C1 segment of cervical spinal cord (tissue), 14 donors: ENCODE measurements at places on chromosomes 16 and 17.

- DNase-seq, result peak; percentile 43
These were observed 10.3 kb upstream of the ZFHX3 start for GRCh38 chr16:73058221-73058615.

DNA sequence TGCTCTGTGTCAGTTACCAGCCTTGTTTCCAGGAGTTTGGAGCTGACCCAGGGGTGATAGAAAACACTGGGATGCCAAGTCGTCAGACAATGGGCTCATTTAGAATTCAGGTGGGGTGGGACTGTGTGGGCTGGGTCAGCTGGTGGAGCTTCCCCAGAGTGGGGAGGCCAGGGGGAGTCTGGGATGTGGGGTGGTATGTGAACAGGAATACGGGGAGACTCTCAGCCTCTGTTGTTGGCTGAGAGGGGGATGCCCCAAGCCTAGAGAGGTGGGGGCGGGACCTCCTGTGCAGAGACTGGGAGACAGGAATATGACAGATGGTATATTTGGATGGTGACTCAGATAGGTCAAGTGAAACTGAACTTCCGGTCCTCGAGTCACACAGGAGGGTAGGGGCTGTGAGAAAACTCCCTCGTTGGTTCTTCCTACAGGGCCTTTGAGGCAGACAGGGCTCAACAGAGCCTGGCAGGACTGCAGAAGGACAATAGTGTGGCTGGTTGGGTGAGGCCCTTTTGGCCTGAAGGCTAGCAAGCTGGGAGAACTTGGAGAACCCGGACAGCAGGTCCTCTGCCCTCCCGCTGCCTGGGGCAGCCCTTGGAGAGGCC lies 23.7 kb downstream of the CDH1 start:
- DNase-seq, result peak; percentile 29

DNA sequence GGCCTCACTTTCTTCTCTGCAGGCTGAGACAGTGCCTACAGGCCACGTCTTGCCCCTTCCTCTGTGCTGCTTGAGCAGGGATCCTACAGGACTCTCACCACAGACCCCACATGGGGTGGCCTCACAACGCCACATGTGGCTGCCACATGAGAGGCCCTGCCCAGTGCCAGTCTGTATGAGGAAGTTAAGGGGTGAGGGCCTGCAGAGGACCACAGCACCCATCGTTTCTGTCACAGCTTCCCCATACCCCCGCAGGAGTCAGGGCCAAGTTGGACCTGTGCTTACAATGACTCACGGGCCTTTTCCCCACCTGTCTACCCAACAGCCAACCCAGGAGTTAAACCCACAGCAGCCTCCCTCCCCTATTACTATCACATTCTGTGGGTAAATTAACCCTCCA lies 2.9 kb upstream of the GSDMB start:
- DNase-seq, result no peak

DNA sequence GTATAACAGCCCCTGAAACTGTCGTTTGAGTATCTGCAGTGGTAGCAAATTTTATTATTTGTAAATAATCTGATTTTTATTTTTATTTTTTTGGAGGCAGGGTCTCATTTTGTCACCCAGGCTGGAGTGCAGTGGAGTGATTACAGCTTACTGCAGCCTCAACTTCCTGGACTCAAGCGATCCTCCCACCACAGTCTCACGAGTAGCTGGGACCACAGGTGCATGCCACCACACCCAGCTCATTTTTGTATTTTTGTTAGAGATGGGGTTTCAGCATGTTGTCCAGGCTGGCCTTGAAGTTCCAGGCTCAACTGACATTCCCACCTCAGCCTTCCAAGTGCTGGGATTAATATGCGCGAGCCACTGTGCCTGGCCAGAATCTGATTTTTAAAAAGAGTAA lies 2.8 kb downstream of the NDEL1 start:
- no peak for DNase-seq

- no peak for DNase-seq
These were observed 169.8 kb downstream of the ABCC12 start for GRCh38 chr16:47986031-47986430.

DNA sequence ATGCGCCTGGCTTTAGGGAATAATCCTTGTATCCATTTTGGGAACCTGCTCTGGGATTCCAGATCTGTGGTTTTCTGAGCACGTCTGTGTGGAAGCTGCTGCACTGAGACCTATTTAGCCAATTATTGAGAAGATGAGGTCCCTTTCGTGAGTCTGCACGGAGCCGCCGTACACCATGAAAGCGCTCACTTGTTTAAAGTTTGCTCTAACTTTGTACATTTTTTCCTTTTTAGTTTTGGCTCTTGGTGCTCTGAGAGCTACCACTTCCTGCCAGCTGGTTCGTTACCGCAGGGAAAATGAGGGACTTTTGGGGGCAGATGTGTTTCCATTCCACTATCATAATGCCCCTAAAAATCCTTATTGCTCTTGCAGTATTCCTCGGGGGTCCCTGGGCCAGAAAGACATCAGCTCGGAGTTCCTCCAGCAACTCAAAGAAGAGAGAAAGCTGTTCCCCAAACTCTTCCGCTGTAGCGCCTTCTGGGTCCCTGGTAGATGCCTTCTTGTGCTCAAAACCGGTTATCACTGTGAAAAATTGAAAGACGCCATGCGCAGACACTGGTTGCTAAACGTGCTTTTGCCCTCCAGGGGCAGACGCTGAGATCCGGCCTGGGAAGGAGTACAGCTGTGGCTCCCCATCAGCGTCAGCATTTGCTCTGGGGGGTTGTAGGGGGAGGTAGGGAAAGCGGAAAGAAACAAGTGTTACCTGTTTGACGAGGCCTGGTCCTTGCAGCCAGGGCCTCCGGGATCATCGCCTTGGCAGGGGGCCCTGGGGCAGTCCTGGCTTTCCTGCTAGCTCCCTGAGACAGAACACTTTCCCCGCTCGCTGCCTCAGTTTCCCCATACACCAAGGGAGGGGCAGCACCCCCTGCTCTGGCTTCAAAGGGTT lies 238.1 kb downstream of the MRTFB start:
- no peak for DNase-seq

- no peak for DNase-seq
These were observed 51.6 kb upstream of the SREBF1 start for GRCh38 chr17:17888371-17888770.

DNA sequence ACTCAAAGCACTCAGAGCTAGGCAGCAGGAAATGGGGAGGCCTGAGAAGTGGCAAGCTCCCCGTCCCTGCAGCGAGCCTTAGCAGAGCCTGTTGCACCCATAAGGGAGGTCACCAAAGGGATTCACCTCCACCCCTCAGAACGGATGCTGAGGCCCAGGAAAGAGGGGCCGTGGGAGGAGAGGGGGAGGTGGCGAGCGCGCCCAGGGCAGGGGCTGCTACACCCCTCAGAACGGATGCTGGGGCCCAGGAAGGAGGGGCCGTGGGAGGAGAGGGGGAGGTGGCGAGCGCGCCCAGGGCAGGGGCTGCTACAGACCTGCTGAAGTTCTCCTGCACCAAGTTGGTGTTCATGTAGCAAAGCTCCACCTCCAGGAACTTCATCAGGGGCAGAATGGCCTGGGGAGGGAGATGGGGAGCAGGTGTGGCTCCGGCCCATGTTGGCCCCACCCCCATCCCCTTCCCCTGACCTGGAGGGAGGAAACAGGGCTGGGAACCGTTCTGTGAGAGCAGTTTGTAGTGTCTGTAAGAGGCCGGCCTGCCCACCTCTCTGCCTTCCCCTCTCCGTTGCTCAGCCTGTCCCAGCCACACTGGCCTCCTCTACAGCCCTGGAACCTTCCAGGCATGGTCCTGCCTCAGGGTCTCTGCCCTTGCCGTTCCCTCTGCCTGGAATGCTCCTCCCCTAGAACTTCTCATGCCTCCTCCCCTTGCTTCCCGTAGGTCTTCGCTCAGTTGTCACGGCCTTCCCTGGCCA lies 11.4 kb downstream of the UNC13D start:
- no peak for DNase-seq

DNA sequence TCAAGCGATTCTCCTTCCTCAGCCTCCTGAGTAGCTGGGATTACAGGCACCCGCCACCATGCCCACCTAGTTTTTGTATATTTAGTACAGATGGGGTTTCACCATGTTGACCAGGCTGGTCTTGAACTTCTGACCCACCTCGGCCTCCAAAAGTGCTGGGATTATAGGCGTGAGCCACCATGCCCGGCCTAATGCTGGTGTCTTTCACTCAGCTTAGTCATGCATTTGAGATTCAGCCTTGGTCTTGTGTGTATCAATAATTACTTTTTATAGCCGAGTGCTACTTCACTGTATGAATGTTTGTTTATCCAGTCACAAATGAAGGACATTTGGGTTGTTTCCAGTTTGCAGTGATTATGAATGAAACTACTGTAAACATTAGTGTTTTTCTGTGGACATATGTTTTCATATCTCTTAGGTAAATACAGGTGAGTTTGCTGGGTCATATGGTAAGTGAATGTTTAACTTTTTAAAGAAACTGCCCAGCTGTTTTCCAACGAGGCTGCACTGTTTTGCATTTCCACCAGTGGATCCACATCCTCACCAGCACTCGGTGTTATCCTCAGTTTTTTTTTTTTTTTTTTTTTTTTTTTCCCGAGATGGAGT lies 11.0 kb upstream of the PLCG2 start:
- no peak for DNase-seq

DNA sequence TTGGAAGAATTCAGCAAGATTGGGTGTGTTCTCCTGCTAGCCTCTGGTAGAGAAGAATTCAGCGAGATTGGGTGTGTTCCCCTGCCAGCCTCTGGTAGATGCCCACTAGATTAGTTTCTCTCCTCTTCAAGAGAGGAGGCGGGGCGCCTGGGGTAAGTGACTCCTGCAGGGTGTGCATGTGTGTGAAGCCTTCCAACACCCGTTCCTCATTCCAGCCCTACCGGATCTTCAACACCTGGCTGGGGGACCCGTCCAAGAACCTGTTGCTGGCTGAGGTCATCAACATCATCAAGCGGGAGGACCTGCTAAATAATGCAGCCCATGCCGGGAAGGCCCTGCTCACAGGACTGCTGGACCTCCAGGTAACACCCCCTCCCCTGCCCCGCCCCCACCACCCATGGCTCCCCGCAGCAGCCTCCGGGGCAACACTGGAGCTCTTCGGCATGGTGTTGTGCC lies 21.3 kb downstream of the TMEM186 start:
- DNase-seq, result no peak

GRCh38 chr17:37054894-37055293 lies 106.1 kb downstream of the AATF start:
- no peak for DNase-seq

DNA sequence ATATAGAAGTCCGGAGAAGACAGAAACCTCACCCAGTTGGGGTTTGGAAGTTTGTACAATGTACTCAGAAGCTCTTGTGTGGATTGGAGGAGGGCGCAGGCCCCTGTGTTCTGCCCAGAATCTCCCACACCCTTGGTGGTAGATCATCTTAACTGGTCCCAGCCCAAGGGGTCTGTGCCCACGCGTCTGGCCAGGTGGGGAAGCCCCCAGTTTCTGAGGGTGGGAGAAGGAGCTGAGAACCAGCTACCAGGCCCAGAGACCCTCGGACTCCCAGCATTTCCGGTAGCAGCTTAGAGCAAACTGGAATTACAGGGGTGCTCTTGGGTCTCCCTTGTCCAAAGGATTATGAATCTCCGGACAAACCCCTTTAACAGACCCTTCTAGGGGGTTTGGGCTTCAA lies 2.3 kb upstream of the PPP1R9B start:
- no peak for DNase-seq

- no peak for DNase-seq
These were observed 218.8 kb downstream of the SNX29 start for GRCh38 chr16:12195296-12195695.

DNA sequence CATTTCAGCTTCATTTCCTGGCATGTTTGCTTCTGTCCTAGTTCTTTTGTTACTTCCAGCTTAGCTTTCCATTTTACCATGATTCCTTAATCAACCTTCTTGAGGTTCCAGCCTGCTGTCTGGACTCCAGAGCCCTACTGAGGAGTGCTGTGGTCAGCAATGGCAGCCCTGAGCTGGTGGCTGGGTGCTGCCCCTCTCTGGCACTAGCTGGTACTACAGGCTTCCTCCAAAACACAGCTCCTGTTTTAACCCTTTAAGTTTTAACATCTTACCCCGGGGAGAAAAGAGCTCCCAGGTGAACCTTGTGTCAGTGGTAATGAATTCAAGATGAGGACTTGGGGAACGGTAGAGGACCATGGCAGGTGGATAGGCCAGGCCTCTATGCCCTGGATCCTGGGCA lies 395.5 kb downstream of the TMEM114 start:
- DNase-seq, result no peak

- no peak for DNase-seq
These were observed 1.4 kb downstream of the XYLT2 start for GRCh38 chr17:50347117-50347893.

- DNase-seq, result no peak
These were observed 6.5 kb upstream of the CARD14 start for GRCh38 chr17:80163336-80163735.

DNA sequence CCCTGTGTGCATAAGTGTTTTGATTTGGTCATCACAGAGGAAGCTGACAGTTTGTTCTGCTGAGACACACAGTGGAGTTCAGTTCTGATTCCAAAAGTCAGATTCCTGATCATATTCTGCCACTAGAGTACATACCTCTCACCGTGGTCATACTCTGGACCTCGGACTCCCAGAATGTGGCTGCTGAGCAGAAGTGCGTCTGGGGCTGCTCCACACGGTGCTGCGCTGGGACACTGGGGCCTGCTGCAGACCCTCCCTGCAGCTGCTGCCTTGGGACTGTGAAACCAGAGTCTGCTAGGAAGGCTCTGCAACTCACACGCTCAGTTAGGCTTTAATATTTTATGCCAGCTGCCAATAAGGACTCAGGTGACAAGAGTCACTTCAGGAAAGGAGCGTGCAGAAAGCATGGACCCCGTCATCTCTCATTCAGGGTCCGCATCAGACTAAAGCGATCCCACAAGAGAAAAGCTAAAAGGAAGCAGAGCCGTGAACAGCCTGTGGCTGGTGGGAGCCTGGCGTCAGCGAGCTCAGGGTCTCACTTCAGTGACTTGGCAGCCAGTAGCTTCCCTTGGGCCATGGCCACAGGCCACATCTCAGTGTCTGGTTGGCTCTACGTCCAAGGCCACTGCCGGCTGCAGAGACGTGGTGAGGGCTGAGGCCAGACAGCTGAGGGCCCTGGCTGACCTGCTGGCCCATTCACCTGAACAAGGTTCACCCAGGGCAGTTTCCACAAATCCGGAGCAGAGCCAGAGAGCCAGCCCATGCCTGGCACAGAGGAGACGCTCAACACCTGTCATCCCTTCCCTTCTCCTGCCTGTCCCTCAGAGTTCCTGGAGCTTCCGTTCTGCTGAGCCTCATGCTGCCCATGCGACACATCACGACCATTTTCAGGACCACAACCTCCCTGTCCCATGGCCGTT lies 24.7 kb upstream of the KIFC3 start:
- DNase-seq, result no peak

DNA sequence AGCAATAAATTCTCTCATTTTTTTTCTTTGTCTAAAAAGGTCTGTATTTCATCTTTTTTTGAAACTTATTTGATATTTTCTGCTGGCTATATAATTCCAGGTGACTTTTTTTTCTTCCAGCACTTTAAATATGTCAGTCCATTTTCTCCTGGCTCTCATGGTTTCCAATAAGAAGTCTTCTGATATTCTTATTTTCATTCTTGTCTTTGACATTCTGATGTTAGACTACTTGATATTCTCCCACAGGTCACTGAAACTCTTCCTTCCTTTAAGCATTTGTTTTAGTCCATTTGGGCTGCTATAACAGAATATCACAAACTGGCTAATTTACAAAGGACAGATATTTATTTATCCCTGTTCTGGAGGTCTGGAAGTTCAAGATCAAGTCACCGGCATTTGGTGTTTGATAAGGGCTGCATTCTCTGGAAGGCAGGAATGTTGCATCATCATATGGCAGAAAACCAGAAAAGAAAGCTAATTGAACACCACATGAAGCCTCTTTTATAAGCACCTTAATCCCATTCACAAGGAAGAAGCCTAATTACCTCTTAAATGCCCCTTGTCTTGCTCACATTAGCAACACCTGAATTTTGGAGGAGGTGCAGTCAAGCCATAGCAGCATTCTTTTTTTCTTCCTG lies 242.1 kb upstream of the TNRC6C start:
- no peak for DNase-seq

GRCh38 chr16:66576296-66576695 lies 3.0 kb upstream of the CMTM2 start:
- DNase-seq, result no peak
